Stimulated activated CD8-positive, alpha-beta memory T cell treated with anti-CD3 and anti-CD28 coated beads, Interleukin-4, amount 100 ng/mL, for 4 hours (primary cell): ENCODE measurements at places on chromosomes 4 and X.
A peak's percentile ranks its signal among the peaks of the same experiment; 100 is the strongest.

- DNase-seq: no peak
Measured at GRCh38 chr4:152894673-152895072, 41.5 kb upstream of the FHDC1 start.

GRCh38 chrX:79117078-79117477 is 27.4 kb upstream of the GPR174 start:
- DNase-seq: no peak

- DNase-seq: no peak
Measured at GRCh38 chrX:10648614-10649013, 28.2 kb upstream of the MID1 start.

GRCh38 chr4:72136429-72136828 is 104.6 kb downstream of the NPFFR2 start:
- no peak for DNase-seq

- DNase-seq: no peak
Measured at GRCh38 chr4:101309925-101310324, 37.4 kb downstream of the PPP3CA start.

- no peak for DNase-seq
Measured at GRCh38 chr4:181698221-181698620, 545.0 kb upstream of the TENM3 start.

DNA sequence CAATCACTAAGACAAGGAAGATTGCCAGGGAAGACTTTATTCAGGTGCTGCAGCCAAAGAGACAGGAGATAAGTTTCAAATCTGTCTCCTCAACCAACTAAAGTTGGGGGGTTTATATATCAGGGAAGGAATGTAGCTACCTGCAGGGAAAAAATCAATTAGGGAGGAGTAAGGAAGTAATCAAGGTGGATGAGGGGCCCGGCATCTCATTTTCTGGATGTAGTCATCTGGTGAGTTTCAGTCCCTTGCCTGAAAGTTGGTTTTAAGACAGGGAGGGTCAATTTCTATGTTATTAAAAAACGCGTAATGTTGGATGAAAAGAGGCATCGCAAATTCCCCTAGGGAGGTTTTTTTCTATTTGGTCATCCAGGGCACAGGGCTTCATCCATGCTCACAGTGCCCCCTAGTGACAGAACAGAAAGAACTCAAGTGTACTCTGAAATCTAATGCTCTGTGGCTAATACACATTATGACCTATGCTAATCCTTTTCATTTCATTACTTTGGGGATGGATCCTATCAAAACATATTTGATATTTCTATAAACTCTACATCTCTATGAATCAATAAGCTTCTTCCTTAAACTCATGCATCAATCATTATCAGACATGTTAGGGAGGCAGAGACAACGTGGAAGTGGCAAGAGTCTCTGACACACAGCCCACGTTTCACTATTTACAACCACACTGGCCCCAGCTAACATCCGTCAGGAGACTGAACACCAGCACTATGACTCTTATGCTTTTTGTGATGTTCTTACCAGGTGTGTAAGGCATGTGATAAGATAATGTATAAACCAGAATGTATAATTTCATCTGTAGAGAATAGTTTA is 1577.0 kb upstream of the TENM3 start:
- no peak for DNase-seq

DNA sequence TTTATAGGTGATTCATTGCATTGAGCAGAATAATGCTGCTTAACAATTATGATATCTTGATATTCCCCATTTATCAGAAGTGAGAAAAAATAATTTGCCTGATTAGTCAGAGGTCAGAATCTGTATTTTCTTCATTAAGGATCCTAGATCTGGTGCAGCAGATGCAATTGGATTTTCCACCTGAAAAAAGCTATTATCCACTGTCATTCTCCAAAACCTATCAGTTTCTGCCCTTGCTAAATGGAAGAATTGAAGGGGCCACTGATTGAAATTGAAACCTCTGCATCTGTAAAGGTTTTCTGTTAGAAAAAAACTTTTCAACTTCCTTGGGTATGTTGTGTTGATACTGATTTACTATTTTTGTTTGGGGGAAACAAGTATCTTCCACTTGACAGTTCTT is 636.0 kb upstream of the NDST4 start:
- DNase-seq: no peak

DNA sequence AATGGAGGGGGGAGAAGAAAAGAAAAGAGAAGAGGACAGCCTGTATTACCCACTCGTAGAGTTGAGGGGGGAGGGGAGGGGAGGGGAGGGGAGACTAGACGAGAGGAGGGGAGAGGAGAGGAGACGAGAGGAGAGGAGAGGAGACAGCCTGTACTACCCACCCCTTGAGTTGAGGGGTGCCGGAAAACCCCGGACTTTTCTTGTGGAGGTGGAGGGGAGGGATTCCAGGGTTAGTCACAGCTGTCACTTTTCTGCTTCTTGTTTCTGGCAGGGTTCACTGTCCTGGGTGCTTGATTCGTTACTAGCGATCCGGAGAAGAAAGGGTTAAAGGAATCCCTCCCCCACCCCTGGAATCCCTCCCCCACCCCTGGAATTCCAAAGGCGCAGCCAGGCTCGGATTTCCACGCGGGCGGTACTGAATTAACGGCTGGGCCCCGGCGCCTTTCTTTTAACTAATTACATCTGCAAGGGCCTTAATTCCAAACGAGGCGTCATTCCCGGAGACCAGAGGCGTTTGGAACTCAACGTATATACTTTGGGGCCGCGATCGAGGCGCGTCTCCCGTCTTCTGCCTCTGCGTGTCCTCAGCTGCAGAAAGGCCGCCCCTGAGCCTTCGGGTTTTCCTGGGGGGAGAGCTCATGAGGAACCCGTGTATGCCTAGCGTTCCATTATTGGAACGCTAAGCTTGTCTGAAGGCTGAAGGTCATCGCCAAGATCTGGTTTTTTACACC is 20.1 kb upstream of the CSF2RA start:
- DNase-seq: no peak

DNA sequence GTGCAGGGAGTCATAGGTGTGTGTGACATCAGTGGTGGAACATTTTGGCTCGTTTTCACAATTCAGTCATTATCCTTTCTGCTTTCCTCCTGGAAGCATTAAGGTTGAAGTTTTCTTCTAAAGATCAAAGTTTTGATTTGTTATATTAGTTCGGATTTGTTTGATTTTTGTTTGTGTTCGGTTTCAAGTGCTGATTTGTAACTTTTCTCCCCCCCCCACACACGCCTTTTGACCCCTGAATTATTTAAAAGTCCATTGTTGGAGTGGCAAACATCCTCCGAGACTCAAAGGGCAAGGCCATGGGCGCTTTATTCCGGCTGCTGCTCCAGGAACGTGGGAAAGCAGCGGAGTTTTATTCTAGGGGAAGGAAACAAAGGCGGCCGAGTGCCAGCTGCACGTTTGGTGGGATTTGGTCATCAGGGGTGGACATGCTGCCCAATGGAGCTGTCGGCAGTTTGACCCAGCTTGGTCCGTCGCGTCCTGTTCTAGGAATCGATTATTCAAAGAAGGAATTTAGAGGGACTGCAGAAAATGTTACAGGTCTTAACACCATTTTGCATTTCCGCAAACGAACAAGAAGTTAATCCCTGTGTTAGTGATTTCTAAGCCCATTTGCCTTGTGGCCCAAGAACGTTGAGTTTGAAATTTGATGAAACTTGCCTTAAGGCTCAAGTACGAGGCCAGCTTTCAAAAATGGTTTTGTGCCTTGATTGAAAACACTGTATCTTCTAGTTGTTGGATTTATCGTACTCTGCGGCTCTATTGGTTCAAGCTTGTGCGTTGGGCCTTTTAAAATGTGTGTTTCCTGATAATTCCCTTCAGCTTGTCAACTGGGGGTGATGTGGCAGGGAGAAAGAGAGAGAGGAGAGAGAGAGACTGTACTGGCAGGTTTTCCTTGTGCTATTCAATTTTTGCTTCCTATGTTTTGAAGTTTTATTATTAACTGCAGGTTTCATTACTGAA is 565 bp upstream of the ZNF41 start:
- no peak for DNase-seq

DNA sequence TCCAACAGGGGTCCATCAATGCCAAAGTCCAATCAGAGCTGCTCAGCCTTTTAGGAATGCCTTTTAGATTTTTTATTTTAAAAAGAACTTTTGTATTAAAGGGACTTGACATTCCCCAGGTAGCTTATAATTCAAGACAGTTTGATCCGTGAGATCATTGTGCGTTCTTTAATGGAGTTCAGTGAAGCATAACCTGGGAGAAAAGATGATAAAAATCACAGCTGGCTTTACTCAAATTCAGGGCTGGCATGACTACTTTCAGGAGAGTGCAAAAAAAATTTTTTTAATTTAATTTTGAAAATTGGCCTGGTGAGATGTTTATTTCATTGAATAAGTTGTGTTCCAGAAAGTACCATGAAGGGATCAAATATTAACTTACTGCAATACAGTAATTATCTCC is 118.2 kb downstream of the VCX2 start:
- no peak for DNase-seq

- DNase-seq: no peak
Measured at GRCh38 chr4:127575888-127576287, 56.9 kb upstream of the INTU start.

GRCh38 chr4:123304151-123304964 is 92.2 kb upstream of the SPRY1 start:
- DNase-seq: no peak

DNA sequence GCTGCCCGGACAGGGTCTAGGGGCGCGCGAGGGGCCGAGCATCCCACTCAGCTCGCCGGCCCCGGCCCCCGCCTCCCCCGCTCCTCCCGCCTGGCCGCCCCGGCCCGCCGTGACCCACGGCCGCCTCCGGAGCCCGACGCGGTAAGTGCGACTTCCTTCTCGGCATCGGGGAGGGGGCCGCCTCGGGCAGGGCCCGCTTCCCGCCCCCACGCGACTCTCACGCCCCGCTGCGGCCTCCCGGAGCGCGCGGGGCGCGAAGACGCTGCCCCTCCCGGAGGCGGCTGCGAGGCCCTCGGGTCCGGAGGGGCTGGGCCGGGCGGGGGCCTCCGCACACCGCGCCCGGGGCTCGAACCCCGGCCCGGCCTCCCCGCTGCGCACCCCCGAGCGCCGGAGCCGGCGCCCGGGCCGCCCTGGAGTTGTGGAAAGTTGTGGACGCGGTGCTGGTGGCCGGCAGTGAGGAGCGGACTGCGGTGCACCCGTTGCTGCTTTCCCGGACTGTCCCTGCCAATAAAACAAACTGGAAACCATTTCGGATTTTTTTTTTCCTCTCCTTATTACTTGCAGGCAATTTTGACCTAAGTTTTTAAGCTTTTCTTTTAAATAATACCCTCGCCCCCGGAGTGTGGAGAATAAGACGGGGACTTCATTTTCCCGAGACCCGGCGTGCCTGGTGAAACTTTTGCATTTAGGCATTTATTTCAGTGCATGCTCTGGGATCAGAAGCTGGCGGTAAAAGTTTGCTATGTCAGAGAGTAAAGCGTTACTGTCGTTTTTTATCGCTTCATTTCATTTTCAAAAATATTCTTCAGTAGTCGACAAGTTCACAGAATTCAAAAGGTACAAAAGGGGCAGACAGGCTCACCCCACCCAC is 13.0 kb upstream of the TMEM156 start:
- DNase-seq: no peak

- no peak for DNase-seq
Measured at GRCh38 chrX:46611658-46612362, 38.2 kb downstream of the CHST7 start.

GRCh38 chr4:106875340-106875739 is 160.8 kb downstream of the DKK2 start:
- no peak for DNase-seq

GRCh38 chrX:135974279-135974856 is 580 bp upstream of the MMGT1 start:
- DNase-seq: peak; percentile 33

DNA sequence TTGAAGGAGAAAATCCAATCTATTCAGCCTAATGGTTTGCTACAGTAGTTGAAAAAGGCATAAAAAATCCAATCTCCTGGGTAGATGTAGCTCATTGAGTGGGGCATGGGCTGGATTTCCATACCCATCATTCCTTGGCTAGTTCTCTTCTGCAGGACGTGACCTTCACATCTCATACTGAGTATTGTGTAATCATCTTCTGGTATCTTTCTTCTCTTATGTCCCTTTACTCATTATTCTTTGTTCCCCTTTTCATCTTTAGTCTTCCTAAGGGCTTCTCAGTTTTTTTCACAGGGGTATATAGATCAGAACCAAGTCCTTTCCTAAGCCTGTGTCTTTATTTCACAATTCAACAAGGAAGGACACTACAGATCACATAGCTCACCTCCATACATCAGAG is 727.6 kb upstream of the MAGEB2 start:
- no peak for DNase-seq

DNA sequence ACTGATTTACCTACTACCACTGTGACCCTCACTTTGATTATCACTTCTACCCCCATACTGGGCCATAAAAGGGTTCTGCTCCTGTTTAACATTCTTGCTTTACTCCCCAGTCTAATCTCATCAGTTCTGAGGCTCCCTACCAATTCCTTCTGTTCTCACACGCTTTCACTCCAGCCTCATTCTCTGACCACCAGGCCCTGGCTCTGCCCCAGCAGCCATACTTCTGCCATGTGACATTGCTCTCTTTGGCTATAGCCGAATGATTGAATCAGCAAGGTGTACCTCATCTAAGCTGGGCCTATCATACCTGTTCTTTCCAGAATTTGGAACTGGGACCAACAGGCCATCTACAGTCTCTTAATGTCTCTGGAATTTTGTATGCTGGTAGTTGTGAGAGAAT is 14.4 kb upstream of the ELF2 start:
- DNase-seq: no peak

DNA sequence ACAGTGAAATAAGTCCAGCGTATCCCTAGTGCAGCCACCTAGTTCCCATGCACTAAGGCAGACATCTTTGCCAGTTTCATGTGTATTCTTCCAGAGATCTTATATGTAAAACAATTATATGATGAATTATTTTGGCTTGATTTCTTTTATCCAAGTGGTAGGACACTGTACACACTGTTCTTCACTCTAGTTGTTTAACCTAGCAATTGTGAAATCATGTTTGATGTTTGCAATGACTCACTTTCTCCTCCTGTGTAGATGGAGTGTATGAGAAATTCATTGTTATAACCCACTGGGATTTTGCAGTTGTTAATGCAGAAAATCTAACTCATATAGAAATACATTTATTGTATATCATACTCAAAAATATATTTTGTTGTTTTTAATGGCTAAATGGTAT is 17.5 kb upstream of the TBC1D1 start:
- no peak for DNase-seq

GRCh38 chrX:86369847-86370630 is 221.8 kb downstream of the DACH2 start:
- DNase-seq: no peak

DNA sequence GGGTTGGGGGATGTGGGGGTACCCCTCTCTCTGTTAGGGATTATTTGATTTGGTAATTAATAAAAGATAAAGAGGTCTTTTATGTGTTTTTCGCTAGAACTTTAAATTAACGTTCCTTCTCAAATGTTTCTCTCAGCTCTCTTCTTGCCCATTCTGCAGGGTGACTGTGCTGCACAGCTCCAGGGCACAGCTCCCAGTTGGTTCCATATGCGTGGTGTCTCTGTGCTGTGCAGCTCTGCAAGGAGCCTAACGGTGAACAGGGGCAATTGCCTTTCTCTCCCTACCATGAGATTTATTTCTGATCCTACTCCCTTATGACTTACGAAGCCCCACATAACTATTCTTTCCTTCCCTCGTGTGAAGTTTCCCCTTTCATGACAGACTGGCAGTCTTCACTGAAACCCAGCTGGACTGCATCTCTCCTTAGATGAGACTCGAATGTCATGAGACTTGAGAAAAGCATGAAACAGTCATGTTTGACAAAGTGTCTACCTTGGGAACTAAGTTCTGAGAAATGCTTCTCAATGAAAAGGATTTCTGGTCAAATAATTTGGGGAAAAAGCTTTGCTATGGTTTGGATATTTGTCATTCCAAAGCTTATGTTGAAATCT is 50.2 kb upstream of the SPRY1 start:
- DNase-seq: no peak

GRCh38 chrX:71301195-71301924 is at the start of gene ITGB1BP2:
Gene ITGB1BP2, plus strand, starts transcription at chrX:71301750. Its CDS starts 57 bp downstream, at chrX:71301807.
- DNase-seq: no peak
